ENCODE measurements at places on chromosomes 4 and X. TPM values are rescaled to one million over a fixed set of nuclear protein-coding genes. Genes with fewer than 3 reads are reported as not detected.

- no peak for DNase-seq
Measured at GRCh38 chr4:159545556-159545955, 442.7 kb downstream of the RAPGEF2 start.

DNA sequence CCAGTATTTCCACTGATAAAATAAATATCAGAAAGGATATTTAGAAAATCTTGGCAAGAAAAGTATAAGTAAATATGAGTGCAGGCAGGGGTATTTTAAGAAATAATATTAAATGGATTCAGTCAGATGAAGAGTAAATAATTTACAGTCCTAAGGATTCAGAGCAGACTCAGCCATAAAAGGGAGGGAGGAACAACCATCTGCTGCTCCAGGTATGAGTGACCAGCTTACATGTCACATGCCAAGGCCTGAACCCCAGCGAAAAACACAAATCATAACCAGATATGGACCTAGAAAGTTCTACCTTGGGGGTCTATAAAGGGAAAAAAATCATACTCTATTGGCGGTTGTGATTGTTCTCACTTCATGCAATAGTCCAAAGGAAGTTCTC is 166.8 kb downstream of the COL4A6 start:
- no peak for DNase-seq

DCX gene
- 0.14 TPM for polyA plus RNA-seq

- no peak for DNase-seq
Measured at GRCh38 chr4:168019019-168019651, 73.2 kb upstream of the ANXA10 start.

- DNase-seq = no peak
Measured at GRCh38 chr4:19455850-19456602, 795.7 kb upstream of the SLIT2 start.

- DNase-seq = no peak
Measured at GRCh38 chrX:68997911-68998310, 167.3 kb downstream of the PJA1 start.

AREG gene
- polyA plus RNA-seq = 1.8 TPM

DNA sequence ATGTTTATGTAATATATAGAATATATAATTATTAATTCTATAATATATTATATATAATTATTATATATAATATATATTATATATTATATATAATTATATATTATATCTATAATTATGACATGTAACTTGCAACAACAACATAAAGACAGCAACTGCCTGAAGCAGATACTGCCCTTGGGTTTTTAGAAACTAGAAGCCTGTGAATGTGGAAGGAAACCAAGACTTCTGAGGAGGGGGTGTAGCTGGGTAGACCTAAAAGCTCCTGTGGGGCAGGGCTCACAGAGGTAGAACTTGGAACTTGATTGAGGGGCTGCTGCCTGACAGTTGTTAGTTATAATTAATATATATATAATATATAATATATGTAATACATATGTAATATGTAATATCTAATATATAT is 167.2 kb upstream of the SLIT2 start:
- no peak for DNase-seq

C4orf51 gene
- not detected for polyA plus RNA-seq

ADGRG4 gene
- polyA plus RNA-seq = not detected

DNA sequence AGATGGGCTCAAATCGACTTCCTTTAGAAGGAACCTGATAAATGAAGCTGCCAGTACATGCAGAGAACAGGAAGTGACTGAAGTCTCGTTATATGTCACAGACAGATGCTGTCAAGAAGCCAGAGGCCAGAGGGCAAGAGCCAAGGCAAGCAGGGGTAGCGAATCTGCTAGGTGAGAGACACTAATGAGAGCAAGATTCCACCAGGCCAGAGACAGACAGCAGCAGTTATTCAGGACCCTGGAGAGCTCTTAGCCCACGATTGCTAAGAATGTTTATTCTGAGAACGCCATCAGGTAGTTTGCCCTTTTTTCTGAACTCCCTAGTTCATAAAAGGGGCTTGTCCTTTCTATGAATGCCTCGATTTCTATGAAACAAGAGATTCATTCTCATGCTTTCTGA is 73.7 kb downstream of the BEND2 start:
- DNase-seq = no peak

SPANXB1 gene
- polyA plus RNA-seq = not detected

DNA sequence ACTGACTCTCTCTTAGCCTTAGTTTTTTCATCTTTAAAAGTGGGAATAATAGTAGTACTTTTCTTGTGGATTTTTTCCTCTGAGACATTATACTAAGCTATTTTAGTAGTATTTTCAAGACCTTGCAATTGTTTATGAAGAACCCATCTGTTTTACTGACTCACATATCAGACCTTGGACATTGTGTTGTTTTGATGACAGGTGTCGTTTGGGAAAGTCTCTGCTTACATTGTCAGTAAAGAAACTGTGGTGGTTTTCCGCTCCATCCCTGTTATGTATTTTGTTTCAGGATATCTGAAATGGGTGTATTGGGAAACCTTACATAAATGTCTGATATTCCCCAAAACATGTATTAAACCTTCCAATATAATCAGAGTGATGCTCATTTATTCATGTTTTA is 92.2 kb downstream of the STIM2 start:
- DNase-seq = no peak

DNA sequence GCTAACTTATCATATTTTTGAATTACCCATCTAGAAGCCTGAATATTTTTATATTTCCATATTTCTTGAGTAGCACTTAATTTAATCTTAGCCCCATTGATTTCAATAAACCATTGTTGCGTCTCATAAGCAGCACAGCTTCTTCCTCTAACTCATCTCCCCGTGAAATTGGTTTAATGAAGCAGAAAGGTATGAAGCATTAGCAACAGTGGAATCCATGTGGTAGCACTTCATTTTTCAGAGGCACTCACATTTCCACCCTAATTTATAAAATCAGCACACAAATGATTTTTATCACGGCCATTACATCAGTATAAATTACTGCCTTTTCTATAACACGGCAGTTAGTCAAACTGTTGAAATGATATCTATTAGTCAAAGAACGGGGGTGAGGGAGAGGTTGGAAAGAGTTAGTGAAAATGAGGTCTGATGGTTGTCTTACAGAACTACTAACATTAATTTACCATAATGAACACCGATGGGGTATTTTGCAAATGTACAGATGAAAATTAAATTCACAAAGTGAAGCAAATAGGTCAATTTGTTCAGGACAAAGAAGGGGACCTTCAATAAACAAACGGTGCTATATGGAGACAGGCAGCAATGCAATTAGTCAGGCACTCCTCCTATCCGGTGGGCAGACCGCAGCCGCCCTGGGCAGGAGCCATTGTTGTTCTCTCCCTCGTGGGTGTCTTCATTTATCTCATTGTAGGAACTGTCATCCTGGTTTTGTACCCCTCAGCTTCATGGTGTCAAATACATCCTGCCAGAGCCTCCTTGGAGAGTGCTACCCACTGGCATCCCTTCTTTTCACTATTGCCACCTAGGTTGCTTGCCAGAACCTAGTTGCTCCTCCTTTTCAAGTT is 205.7 kb downstream of the SOX3 start:
- DNase-seq = no peak

DNA sequence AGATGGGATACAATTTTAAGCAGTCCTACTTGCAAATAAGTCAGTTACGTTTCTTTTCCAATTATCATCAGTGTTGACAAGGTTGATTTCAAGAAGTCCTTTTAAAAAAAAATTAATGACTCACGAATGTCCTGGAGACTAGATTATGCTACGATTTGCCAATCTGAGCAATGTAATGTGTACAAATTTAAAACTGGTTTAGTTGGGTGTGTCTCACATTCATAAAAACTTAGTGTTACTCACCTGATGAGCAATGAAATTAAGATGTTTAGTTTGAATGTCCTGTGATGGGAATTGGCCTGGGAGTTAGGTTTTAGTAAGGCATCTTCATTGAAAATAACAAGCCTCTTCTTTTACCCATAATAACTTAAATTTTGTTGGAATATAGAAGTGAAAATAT is 136.7 kb upstream of the POF1B start:
- no peak for DNase-seq
